Stimulated activated CD8-positive, alpha-beta memory T cell treated with anti-CD3 and anti-CD28 coated beads, Interleukin-15, amount 100 ng/mL, for 1 hour (primary cell): ENCODE measurements at places on chromosomes 1 and 21.

DNA sequence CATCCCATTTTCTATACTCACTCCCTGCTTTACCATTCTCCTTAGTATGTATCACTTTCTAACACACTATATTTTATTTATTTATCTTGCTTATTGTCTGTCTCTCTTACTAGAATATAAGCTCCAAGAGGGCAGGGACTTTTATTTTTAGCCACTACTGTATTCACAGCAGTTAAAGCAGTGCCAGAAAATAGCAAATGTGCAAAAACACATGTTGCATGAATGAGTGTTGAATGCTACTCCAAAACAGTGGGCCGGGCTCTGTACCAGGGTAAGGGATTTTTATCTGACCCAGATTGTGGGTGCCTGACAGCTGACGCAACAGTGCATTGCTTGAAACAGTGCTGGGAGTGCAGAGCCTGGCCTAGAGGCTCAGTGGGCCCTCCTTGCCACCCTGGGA is 24.7 kb downstream of the COL16A1 start:
- no peak for DNase-seq

GRCh38 chr1:221327954-221328353 is 413.9 kb downstream of the DUSP10 start:
- no peak for DNase-seq

DNA sequence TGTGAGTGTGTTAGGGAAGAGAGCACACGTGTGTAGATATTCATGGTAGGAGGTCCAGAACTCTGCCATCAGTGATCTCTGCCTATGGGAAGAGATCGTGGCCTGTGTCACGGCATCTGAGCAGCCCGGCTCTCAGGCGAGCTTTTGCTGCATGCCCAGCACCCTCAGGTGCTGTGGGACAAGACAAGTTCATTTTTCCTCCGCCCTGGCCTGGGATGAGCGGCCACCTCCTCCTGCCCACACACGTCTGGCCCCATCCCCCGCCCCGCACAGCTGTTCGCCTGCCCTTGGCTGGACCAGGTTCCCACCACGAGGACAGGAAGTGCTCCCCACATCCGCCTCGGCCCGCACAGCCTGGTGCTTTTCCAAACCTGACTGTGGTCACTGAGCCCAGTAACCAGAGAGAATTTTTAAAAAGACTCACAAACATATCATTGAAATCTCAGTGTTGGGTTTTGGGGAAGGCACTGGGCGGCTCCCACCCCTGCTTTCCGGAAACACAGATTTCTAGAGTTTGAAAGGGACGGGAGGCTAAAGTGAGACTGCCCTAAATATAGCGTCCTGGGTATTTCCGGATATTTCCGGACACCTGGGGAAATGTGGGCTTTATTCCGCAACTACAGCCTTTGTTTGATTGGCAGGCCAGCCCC is 18.0 kb downstream of the BMP8A start:
- DNase-seq, result no peak

DNA sequence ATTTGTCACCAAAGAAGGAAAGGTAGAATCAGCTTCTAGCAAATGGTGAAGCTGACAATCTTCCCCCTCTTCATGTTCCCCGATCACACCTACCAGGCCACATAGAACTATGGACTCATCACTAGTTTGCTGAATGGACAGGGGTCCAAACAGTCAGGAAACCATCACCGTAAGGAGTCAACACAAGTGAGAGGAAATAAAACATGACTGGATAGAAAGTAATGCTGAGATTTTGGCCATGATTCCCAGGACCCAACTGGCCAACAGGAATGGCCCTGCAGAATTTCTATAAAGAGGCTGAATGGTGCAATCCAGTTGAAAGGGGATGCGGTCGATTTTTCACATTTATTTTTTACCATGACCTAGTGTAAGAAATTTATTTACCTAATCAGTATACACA is 10.7 kb downstream of the DDAH1 start:
- DNase-seq, result no peak

- DNase-seq, result no peak
These were observed 1.4 kb downstream of the PINK1 start for GRCh38 chr1:20634594-20635084.

DNA sequence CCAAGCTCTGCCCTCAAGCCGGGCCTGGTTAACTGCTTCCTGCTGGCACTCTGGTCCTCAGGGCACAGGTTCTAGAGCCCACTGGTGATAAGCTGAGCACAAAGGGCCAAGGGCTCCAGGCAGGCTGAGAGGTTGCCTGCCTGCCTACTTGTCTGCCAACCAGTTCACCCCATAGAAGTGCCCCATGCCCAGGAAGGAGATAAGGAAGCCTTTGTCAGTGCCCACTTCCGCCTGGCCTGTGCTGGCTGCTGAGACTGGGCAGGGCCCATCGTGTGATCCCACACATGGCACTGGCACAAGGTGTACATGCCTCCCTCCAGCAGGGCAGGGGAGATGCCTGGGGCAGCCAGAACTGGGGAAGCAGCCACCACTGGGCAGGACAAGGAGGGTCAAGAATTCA is 24.1 kb downstream of the SLC9A1 start:
- no peak for DNase-seq

DNA sequence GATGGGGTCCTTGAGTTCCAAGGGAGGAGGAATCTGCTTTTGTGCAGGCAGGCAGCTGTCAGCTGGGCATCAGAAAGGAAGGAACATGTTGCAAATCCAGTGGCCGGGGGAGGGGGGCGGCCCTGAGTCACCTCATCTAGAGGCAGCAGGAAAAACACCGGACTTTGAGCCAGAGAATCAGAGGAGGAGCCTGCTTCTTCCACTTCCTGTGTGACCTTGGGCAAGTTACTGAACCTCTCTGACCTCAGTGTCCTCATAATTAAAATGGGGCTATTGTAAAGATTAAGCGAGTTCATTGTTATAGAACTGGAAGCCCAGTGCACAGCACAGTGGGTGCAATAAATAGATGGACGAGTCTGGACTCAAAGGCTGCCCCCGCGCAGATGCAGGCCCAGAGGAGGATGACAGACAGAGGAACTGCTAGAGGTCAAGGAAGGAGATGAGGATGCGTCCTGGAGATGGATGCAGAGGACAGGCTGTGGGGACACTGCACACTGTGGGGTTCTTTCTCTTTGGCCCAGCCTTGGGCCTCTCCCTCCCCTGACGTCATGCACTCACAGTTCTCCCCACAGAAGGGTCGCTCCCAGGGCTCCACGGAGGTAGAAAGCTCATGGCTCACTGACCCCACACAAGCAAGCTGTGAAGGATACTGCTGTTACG is 714.3 kb downstream of the MATN1 start:
- DNase-seq, result no peak

DNA sequence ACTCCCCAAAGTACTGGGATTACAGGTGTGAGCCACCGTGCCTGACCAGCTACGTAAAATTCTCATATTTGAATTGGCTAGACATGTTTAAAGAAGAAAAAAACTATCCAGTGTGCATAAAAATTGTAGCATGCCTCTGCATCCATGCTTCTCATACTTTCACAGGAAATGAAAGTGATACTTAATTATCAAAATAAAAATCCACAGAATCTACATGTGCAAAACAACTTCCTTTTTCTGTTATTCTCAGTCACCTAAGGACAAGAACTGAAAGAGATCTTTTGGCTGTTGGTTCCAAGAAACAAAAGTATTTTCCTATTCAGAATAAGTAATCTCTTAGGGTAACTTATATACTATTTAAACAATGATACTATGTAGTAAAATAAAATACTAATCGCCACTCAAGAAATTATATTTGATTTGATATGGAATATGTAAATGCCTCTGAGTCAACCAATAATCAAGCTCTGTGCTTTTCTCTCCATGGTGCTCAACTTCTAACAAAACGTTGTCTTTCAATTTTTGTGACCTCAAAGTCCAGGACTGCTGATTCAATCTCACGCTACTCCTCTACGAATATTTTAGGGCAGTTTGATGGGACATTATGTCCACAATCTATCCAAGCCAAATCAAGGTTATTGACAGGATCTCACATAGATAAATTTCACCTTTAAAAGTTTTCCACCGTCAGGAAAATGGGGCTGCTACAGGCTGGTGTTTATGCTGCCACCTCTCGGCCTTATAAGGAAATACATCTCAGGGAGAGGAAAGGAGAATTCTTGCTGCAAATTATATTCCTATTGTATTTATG is 102.7 kb downstream of the ZNF281 start:
- DNase-seq, result no peak

GRCh38 chr21:43868461-43868860 is 3.4 kb downstream of the AGPAT3 start:
- DNase-seq, result no peak

DNA sequence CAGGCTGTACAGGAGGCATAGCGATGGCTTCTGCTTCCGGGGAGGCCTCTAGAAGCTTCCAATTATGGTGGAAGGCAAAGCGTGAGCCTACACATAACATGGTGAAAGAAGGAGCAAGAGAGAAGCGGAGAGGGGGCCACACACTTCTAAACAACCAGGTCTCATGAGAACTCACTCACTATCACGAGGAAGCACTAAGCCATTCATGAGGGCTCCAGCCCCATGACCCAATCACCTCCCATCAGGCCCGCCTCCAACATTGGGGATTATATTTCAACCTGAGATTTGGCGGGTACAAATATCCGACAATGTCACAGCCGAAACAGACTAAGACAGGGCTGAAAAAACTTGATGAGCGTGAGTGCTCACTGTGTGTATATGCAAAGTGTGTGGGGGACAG is 89.3 kb upstream of the CNIH3 start:
- DNase-seq, result no peak

- no peak for DNase-seq
These were observed 5.0 kb upstream of the CHML start for GRCh38 chr1:241645199-241645598.

DNA sequence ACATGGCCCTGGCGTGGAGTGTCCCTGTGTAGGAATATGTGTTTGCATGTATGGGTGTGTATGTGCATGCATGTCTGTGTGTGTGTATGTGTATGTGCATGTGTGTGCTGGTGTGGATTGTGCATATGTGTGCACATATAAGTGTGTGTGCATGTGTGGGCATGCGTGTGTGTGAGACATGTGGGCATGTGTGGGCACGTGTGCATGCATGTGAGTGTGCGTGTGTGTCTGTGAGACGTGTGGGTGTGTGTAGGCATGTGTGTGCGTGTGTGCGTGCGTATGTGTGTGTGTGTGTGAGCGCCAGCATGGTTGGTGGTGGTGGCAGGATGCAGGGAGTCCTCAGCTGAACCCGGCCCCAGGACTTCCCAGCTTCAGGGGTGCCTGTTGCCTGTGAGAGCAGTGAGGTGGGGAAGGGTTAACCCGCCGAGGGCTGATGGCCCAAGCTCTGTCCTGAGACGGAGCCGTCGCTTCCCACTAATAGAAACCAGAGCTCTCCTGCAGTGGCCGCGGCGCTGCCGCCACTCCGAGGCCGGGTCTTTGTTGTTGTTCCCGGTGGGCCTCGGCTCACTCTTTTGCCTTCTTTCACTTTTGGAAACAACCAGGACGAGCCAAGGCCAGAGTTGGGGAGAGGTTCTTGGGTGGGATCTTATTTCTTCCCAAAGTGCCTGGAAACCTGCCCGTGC is 143.6 kb upstream of the ARHGEF16 start:
- no peak for DNase-seq

GRCh38 chr1:185696422-185697150 is 37.6 kb upstream of the HMCN1 start:
- no peak for DNase-seq

- no peak for DNase-seq
These were observed 50.7 kb downstream of the LRIG2 start for GRCh38 chr1:113123737-113124136.

DNA sequence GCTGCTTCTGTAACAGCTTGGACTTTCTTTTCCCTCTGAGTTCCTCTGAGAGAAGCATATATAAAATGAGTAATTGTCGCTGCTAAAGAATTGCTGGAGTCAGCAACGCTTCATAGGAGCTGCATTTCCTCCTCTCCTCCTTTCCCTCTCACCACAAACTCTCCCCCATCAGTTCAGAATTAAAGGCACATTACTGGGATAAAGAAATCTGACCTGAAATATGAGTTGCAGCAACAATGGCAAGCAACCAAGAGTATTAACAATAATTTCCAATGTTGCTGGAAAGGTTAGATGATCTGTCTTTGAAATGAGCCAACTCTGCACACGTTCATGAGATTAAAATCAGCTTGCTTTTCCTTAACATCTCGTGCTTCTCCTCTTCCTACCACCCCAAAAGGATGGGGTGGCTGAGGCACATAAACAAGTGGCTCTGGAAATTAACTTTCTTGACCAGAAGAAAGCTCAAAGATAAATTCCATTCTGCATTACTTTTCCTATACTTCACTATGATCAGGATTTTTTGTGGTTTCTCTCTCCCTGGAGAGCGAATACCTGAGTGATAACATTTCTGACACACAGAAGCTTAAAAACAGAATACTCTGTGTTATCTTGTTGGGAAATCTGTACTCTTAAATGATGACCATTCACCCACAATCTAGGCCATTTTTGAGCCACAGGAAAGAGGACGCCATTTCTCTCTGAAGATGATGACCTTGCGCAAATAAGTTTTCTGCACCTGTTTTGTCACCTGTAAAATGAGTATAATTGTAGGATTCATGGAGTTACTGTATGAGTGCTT is 90.2 kb downstream of the TGFBR3 start:
- no peak for DNase-seq

GRCh38 chr1:207497941-207498340 is 2.0 kb downstream of the CR1 start:
- DNase-seq, result no peak

GRCh38 chr1:231678011-231678432 is 51.4 kb downstream of the DISC1 start:
- no peak for DNase-seq

GRCh38 chr21:27648560-27648959 is 681.7 kb upstream of the ADAMTS5 start:
- no peak for DNase-seq

- DNase-seq, result no peak
These were observed 128.6 kb downstream of the ST6GALNAC3 start for GRCh38 chr1:76203127-76203526.

DNA sequence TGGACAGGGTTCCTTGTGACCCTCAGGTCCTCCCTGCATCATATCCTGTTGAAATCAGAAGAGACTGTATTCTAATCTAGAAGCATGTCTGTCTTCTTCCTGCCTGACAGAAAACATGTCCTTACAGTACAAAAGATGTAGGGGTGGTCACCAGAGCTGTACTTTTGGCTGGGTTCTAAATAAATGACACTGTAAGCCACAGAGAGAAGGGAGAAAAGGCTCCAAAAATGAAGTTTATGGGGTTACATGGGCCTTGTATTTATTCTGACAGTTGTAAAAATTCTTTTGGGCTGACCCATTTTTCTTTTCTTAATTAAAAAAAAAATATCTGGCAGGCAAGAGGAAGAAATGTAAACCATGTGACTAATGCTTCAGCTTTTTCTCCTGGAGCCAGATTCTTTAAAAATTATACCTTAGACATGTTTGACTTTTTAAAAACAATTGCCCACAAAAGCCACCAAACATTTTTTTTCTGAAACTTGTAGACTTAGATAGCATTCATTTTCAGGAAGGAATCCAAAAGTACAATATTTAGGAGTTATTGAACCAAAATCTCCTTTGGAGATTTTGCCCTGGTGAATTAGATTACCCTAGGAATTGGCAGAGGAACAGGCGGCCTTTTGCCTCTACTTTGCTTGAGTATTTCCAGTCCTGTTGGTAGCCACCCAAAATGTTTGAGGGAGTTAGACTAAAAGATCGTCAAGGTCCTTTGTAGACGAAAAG is 17.1 kb downstream of the RGL1 start:
- no peak for DNase-seq

GRCh38 chr1:72757843-72758242 is 475.5 kb upstream of the NEGR1 start:
- no peak for DNase-seq

GRCh38 chr21:29233611-29234540 is 64.8 kb upstream of the BACH1 start:
- no peak for DNase-seq

- DNase-seq, result no peak
These were observed 94.3 kb upstream of the CD55 start for GRCh38 chr1:207227131-207227630.

- no peak for DNase-seq
These were observed 65.7 kb downstream of the LRRC8C start for GRCh38 chr1:89698624-89699023.
